ENCODE measurements at places on chromosomes 1 and 21.
A peak's percentile ranks its signal among the peaks of the same experiment; 100 is the strongest.

DNA sequence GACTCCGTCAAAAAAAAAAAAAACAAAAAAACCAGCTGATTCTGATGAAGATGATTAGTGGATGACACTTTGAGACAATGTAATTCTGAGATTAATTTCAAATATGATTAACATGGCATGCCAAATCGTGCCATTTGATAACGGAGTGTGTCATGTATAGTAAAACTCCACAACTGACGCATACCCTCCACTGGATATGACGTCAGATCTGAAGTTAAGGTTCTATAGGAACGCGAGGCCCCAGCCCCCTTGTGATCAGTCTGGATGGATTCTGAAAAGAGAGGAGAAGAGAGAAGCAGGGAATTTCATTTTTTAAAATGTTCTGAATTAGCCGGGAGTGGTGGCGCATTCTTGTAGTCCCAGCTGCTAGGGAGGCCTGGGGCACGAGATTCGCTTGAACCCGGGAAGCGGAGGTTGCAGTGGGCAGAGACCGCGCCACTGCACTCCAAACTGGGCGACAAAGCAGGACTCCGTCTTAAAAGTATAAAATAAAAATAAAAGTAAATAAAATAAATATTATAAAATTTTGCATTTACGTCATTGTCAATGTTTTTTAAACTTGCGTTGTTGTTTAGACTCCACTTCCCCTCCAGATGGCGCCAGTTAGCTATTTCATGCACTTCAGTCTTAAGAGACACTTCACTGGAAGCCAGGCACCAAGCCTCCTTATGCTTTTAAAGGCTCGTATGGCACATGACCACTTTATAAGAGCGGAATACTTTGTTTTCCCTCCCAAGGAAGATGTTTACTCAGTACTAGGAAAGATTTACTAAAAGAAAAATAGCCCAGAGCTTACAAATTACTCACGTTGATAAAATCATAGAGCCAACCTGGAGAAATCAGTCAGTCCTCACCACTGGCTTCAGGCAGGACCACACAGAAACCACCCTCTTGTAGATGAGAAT, 65.5 kb downstream of the UBE2U start:
- peak; percentile 56 for DNase-seq

GRCh38 chr1:180415236-180415848, 87.0 kb downstream of the ACBD6 start:
- no peak for DNase-seq

DNA sequence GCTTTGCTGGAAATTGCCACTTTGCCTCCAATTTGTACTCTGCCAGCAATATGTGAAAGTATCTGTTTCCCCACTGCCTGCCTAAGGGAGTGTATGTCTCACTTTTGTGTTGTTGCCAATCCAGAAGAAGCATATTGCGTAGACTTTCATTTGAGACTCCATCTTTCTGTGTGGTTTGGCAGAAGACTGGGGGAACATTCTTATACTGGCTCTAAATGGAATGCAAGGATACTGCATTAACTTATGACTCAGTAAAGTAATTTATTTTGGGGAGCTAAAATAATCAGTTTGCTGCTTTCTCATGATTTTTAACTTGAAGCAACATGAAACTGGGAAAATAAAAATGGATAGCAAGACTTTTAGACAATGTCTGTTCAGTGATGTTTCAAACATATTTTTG, 107.7 kb upstream of the TMPRSS2 start:
- no peak for DNase-seq

DNA sequence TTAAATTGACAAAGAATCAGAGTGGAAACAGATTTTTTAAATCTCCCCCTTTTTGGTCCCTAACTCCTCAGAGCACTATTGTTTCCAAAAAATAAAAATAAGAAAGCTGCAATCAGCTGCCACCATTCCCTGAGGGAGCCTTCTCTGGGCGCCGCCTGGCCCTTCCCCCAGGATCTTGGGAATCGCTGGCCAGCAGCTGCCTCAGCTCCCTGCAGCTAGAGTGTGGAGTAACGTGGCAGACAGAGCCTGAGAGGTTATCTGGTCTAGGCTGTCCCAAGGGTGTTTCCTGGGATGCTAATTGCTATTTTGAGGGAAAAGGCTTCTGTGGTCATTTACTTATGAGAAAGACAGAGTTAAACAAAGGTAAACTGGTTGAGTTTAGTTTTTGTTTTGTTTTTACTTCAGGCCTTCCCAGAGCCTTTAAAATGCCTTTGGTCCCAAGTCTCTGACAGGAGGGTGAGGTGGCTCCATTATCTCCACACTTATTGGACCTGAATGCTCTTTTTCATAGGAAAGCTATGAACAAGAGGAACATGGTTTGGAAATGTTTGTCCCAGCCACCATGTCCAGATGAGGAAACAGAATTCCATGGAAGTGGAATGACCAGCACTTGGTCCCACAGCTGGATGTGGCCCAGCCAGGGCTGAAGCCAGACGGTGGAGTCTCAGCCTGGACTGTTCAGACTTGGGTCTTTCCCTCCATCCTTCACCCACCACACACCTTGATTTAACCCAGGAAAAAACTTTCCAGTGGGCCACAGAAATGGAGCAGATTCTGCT, 14.1 kb upstream of the KIAA1614 start:
- DNase-seq, result no peak

DNA sequence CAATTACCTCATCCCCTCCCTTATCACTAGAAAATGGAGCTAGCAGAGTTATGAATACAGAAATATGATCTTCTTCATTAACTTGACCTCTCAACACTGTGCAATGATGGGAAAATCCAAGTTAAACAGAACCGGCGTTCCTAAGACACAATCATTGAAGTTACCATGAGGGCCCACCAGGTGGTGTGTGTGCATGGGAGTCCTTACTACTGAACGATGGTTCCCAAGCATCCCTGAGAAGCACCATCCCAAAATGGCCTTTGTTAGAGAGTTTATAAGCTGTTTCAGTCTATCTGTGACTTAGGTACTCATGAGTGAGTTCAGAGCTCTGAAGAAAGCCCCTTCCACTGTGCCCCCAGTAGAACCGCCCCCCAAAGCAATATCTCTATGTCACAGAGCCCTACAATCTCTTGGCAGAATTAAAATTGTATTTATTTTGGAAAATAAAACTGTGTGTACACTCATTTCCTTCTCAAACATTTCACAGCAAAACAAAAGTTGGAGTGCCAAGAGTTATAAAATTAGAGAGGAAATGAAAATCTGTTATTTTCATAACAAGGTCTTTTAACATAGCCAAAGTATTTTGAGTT, 56.8 kb downstream of the PLD5 start:
- no peak for DNase-seq

GRCh38 chr21:31236528-31236927, 107.5 kb downstream of the TIAM1 start:
- no peak for DNase-seq

- DNase-seq, result no peak
Measured at GRCh38 chr1:201958348-201958747, 3.0 kb downstream of the TIMM17A start.

DNA sequence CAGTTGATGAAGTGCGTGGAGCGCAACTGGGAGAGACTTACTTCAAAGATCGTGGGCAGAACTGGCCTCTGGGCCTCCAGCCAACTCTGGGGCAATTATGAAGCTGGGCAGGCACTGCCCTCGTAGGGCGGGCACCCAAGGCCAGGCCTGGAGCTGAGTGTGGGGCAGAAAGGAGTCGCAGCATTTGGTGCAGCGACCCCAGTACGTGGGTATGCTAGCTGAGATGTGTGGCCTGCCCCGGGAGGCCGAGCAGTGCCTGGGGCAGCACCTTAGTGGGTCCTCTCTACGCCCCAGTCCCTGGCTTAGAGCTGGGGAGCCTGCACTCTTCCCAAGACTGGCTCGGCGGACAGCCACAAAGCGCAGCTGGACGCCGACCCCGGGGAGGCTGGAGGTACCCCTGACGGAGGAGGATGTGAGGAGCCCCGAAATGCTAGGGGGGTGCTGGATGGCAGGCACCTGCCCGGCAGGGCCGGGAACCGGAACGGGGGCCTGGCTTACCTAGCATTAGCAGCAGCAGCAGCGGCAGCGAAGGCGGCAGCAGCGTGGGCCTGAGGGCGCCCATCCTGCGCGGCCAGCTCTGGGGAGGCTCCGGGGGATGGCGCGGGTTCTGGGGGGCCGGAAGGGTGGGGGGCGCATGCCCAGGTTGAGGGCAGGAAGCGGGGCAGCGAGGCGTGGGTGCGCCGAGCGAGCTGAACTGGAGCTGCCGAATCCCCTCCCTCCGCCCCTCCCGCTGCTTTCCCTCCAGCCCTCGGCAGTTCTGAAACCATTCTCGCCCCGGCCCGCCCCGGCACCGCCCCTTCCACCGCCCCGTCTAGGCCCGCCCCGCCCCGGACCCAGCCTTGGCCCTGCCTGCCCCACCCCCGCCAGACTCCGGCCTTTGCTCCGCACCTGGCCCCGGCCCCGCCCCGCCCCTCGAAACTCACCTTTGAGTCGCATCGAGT, at the start of gene IGSF8:
TSS of gene IGSF8 (minus strand) at position 709 of the 941 bp plus-strand sequence. CDS start at position 562, 147 bp downstream.
- DNase-seq, result no peak

DNA sequence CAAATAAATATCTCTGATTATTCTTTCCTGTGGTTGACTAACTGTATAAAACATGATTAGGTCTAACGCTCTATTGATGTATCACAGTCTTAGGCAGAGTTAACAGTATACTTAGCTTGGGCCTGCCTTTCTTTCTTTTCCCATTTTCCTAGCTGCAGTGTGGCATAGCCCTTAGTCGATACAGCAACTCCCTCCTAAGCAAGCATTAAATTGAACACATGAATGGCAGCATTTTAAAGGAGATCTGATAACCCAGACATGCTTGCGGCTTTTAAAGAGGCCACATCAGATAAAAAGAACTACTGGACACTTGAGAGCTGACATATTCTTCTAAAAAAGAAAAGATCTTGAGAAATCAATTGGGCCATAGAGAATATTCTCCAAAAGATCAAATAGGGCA, 312.0 kb upstream of the TMPRSS15 start:
- no peak for DNase-seq

DNA sequence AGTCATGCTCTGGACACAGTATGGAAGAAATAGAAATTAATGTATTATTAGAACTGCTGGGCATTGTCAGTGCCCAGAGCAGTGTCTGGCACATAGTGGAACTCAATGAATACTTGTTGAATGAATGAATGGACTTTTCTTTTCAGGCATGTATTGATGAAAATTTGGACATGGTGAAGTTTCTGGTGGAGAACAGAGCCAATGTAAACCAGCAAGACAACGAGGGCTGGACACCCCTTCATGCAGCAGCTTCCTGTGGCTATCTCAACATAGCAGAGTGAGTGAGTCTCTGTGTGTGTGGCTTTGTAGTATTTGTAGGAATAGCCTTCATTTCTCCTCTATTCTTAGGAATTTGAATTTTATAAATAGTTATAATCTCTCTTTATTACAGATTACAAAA, 68.1 kb downstream of the PPP1R12B start:
- DNase-seq, result no peak
